ENCODE measurements at places on chromosomes 4 and X.

- peaks cover 26% of the 10 kb centered on the region for H3K4me1 ChIP-seq
- no peaks in the 10 kb centered on the region for H3K36me3 ChIP-seq
- H3K27me3 ChIP-seq = peaks cover 34% of the 10 kb centered on the region
- DNase-seq = peak; percentile 65
- peak overlapping the region; percentile 31 for H3K27ac ChIP-seq
- peak overlapping the region; percentile 68 for H3K4me3 ChIP-seq
Measured at GRCh38 chr4:74934016-74934831, 1.3 kb downstream of the PARM1 start.

GRCh38 chrX:132413459-132413858 lies 75.4 kb downstream of the MBNL3 start:
- H3K4me3 ChIP-seq = no peak overlapping the region
- no peaks in the 10 kb centered on the region for H3K4me1 ChIP-seq
- H3K27ac ChIP-seq = no peak overlapping the region
- no peaks in the 10 kb centered on the region for H3K36me3 ChIP-seq
- H3K27me3 ChIP-seq = peaks cover 5% of the 10 kb centered on the region
- no peak for DNase-seq

DNA sequence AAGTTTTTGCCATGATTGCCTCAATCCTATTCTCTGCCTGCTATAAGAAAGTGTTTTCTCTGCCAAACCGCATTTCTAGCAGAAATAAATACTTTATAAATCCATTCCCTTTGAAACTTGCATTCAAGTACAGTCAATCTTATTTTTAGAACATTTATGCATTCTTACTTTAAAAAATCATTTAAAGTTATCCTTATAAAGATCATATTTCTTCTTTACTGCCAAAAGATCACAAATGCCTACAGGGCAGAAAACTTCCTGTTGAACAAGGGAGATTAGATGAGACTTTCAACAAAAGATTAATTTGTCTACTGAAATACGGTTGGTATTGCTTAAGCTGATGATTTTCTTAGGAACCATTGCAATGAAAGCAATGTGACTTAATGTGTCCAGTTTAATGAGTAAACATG lies 207.2 kb upstream of the SLIT2 start:
- H3K27ac ChIP-seq = no peak overlapping the region
- H3K4me1 ChIP-seq = no peaks in the 10 kb centered on the region
- H3K27me3 ChIP-seq = no peaks in the 10 kb centered on the region
- H3K36me3 ChIP-seq = no peaks in the 10 kb centered on the region

DNA sequence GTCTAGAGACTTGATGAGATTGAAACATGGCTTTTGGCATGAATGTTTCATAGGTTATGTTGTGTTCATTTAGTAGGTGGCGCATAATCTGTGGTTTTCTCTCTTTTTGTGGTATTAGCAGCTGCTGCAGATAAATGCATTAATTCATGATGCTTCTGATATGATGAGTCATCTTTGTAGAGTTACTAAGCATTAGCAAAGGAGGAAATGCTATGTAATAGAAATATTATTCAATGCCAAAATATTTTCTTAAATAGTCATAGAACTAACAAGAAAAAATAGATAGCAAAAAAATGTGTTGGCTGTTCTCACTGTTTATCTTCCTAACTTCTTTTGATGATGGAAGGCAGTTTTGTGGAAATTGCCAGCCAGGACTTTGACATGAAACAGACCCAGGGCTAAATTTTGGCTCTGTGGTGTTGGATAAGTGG lies 3.6 kb downstream of the ZXDB start:
- peak overlapping the region; percentile 28 for H3K27ac ChIP-seq
- no peak overlapping the region for H3K4me3 ChIP-seq
- DNase-seq = no peak
- peaks cover 37% of the 10 kb centered on the region for H3K4me1 ChIP-seq
- no peaks in the 10 kb centered on the region for H3K36me3 ChIP-seq

DNA sequence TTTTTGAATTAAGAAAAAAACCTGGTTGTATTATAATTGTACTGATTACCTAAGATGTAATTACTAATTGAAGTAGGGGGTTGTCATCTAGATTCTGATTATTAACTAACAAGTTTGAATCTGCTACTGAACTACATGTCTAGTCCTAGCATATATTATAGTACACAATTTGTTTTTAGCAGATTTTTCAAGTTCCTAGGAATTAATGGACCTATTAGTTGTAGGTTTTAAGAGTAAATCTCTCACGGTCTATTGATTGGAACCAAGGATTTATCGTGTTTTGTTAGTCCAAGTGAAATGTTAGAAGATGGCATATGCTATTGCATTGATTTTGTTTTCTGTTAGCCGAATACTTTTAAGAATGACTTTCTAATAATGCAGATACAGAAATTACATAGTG lies 20.8 kb downstream of the PTPN13 start:
- no peaks in the 10 kb centered on the region for H3K27me3 ChIP-seq
- no peak for DNase-seq
- no peaks in the 10 kb centered on the region for H3K36me3 ChIP-seq

- H3K4me3 ChIP-seq = no peak overlapping the region
- H3K36me3 ChIP-seq = no peaks in the 10 kb centered on the region
- peaks cover 5% of the 10 kb centered on the region for H3K4me1 ChIP-seq
- DNase-seq = no peak
- no peak overlapping the region for H3K27ac ChIP-seq
Measured at GRCh38 chr4:184896868-184897715, 71.3 kb upstream of the ACSL1 start.

- H3K27ac ChIP-seq = no peak overlapping the region
- no peak for DNase-seq
- H3K27me3 ChIP-seq = no peaks in the 10 kb centered on the region
- H3K4me1 ChIP-seq = no peaks in the 10 kb centered on the region
- no peaks in the 10 kb centered on the region for H3K36me3 ChIP-seq
- no peak overlapping the region for H3K4me3 ChIP-seq
Measured at GRCh38 chr4:177194906-177195305, 114.8 kb upstream of the NEIL3 start.

DNA sequence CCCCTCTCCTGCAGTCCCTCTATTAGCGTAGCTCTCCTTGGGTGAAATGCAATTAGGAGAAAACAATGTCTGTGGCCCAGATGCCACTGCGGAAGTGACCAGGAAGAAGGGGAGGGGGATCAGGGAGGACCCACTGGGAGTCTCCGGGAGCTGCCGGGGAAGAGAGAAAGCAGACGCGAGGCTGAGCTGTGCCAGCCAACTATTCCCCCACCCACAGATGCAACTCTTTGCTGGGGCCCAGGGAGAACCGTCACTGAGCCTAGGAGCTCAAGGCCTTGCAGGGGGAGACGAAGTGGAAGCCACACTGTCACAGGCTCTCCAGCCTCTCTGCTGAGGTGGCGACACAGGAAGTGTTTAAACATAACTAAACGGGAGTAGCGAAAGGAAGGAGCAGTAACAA lies 149.2 kb downstream of the BCOR start:
- H3K27me3 ChIP-seq = no peaks in the 10 kb centered on the region
- DNase-seq = peak; percentile 35
- H3K27ac ChIP-seq = no peak overlapping the region
- peaks cover 3% of the 10 kb centered on the region for H3K4me1 ChIP-seq
- H3K36me3 ChIP-seq = no peaks in the 10 kb centered on the region
- no peak overlapping the region for H3K4me3 ChIP-seq

DNA sequence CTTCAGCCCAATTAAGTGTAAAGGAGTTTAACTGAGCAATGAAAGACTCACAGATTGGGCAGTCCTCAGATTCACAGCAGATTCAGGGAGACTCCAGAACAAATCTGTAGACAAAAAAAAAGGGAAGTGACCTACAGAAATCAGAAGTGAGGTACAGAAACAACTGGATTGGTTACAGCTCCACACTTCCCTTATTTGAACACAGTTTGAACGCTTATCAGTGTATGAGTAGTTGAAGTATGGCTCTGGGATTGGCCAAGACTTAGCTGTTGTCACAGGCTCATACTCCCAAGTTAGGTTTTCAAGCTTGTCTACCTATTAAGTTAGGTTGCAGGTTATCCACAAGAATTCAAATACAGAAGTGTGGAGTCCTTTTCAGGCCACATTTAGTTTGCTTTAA lies 112.4 kb upstream of the ELOVL6 start:
- H3K4me1 ChIP-seq = no peaks in the 10 kb centered on the region
- DNase-seq = no peak
- no peaks in the 10 kb centered on the region for H3K36me3 ChIP-seq
- H3K4me3 ChIP-seq = no peak overlapping the region
- no peak overlapping the region for H3K27ac ChIP-seq

GRCh38 chr4:15161439-15161838 lies 159.2 kb downstream of the CPEB2 start:
- no peak for DNase-seq
- H3K27me3 ChIP-seq = no peaks in the 10 kb centered on the region
- H3K4me1 ChIP-seq = no peaks in the 10 kb centered on the region
- no peak overlapping the region for H3K4me3 ChIP-seq
- no peak overlapping the region for H3K27ac ChIP-seq

DNA sequence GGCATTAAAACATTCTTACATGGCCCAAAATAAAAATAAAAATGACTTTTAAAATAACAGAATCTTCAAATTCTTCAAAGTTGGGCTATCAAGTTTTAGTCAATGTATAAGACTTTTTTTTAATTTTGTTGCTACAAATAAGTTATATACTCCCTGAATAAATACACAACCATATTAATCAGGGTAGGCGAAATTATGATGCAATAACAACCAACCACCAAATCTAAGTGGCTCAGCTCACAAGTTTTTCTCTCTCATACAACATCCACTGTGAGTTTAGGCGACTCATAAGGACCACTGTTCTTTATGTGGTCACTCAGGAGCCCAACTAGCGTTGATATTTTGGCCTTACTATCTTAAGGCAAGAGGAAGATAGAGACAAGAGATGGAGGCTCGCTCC lies 11.2 kb downstream of the NEUROG2 start:
- H3K27ac ChIP-seq = no peak overlapping the region
- no peak for DNase-seq
- H3K4me1 ChIP-seq = peaks cover 12% of the 10 kb centered on the region
- no peak overlapping the region for H3K4me3 ChIP-seq

DNA sequence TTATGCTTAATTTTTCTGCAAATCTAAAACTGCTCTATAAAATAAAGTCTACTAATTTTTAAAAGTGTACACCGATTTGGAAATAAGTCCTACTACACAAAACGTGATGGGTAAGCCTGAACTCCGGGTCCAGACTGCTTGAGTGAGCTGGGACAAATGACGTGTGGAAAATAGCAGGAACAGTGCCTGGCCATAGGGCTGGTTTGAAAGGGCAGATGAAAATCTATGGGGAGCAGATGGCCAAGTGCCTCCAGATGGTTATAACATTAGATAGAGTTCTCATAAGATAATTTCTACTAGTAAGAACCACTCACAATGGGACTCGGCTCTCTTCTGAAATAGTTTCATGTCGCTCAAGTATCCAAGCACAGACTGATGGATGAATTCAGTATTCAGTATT lies 52.5 kb downstream of the F11 start:
- no peaks in the 10 kb centered on the region for H3K4me1 ChIP-seq
- no peak for DNase-seq
- no peak overlapping the region for H3K4me3 ChIP-seq
- H3K27ac ChIP-seq = no peak overlapping the region
- H3K27me3 ChIP-seq = no peaks in the 10 kb centered on the region

DNA sequence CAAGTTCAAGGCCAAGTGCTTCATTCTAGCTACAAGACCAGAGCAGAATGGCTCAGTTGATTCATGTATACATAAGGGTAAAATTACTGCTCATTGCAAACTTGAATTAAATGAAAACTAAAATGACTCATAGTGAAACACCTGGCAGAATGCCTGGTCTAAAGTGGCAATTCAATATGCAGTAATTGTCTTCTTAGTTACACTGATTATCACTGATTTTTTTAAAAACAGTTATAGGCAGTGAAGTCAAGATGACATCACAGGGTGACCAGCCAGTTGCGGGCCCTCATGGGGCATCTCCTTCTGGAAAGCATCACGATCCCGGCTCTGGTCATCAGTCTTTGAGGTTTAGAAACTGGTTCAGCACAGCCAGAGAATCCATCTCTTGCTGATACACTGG lies 154.2 kb downstream of the RAB28 start:
- no peaks in the 10 kb centered on the region for H3K36me3 ChIP-seq
- no peak for DNase-seq
- H3K27me3 ChIP-seq = no peaks in the 10 kb centered on the region
- H3K4me3 ChIP-seq = no peak overlapping the region
- no peaks in the 10 kb centered on the region for H3K4me1 ChIP-seq

Measured in stomach (tissue), 19 donors.